ENCODE measurements at places on chromosomes 16 and 17.

GRCh38 chr17:57142925-57143324 lies 57.9 kb downstream of the AKAP1 start:
- no peak for DNase-seq

- no peak for DNase-seq
Observed at GRCh38 chr17:12917399-12917798, 100.4 kb downstream of the ELAC2 start.

GRCh38 chr17:81053041-81053970 lies 18.4 kb downstream of the BAIAP2 start:
- DNase-seq: no peak

GRCh38 chr16:9060225-9060624 lies 31.2 kb upstream of the HAPSTR1 start:
- no peak for DNase-seq

- no peak for DNase-seq
Observed at GRCh38 chr16:66298006-66298405, 68.5 kb upstream of the CDH5 start.
